ENCODE measurements at places on chromosomes 6 and 20.

- DNase-seq = no peak
These were observed 77.9 kb upstream of the MYL9 start for GRCh38 chr20:36463212-36464061.

DNA sequence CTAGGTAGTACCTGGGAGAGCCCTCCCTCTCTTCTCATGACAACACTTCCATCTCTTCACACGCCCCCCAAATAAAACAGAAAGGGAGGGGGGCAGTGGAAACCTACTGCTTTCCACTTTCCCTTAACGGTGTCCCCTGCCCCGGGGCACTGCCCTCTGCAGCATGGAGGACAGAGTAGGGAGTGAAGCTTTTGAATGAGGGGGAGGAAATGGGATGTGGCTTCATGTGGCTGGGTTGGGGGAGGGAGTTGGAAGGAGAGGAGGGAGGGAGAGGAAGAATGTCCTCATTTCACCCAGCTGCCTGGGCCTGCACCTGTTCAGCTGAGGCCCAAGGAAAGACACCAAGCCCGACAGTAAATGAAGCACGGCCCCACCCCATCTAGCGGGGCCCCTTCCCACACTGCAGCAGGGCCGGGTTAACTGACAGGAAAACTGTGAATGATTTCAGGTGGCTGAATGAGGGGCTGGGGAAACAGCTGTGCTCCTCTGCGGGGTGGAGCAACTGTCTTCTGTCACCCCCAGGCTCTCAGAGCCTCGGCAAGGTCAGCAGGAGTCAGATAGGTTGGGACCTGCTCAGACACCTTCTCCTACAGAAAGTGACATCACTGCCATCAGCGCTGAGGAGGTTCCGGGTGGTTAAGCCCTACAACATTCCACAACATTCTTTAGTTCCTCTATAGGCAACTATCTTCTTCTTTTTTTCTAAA lies 40.0 kb upstream of the TAF8 start:
- DNase-seq = no peak

- DNase-seq = no peak
These were observed 859 bp downstream of the C20orf202 start for GRCh38 chr20:1204113-1204512.

GRCh38 chr6:37569743-37570481 lies 70.2 kb upstream of the CCDC167 start:
- DNase-seq = no peak

GRCh38 chr20:35901678-35902544 lies 52.4 kb downstream of the SCAND1 start:
- DNase-seq = peak; percentile 68

GRCh38 chr6:25359191-25359861 lies 80.2 kb downstream of the CARMIL1 start:
- DNase-seq = no peak

Measured in NCI-H460 (cell line).